Suprapubic skin (tissue), 4 donors: ENCODE measurements at places on chromosomes 4 and X.
A peak's percentile ranks its signal among the peaks of the same experiment; 100 is the strongest.

DNA sequence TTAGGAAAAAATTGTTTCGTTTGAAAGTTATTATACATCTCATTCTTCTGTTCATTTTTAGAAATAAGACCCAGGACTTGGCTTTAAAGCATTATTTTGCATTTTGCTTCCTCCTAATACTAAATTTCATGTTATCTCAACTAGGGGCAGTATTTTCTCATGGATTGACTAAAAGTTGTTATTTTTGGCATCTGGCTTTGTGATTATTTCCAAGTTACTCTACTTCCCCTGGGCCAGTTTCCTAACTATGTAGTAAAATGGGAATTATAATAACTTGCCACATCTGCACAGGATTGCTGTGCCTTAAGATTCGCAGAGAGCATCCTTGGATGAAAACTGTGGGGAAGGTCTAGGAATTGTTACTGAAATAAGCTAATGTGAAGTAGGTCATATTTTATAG, 3.0 kb downstream of the RBPJ start:
- H3K36me3 ChIP-seq = no peaks in the 10 kb centered on the region
- H3K27me3 ChIP-seq = no peaks in the 10 kb centered on the region
- H3K4me1 ChIP-seq = peaks cover 39% of the 10 kb centered on the region
- no peak overlapping the region for H3K27ac ChIP-seq
- DNase-seq = no peak

- H3K4me3 ChIP-seq = no peak overlapping the region
- peaks cover 24% of the 10 kb centered on the region for H3K4me1 ChIP-seq
- H3K27me3 ChIP-seq = no peaks in the 10 kb centered on the region
- H3K27ac ChIP-seq = no peak overlapping the region
Measured at GRCh38 chrX:1397441-1398270, 5.7 kb upstream of the SLC25A6 start.

GRCh38 chrX:114451397-114451796, 132.5 kb upstream of the HTR2C start:
- no peak overlapping the region for H3K27ac ChIP-seq
- no peak for DNase-seq
- H3K4me3 ChIP-seq = no peak overlapping the region

- no peaks in the 10 kb centered on the region for H3K36me3 ChIP-seq
- DNase-seq = peak; percentile 43
- H3K4me1 ChIP-seq = peaks cover 41% of the 10 kb centered on the region
- H3K4me3 ChIP-seq = peak overlapping the region; percentile 85
Measured at GRCh38 chr4:6674500-6675149, 19.1 kb upstream of the S100P start.

DNA sequence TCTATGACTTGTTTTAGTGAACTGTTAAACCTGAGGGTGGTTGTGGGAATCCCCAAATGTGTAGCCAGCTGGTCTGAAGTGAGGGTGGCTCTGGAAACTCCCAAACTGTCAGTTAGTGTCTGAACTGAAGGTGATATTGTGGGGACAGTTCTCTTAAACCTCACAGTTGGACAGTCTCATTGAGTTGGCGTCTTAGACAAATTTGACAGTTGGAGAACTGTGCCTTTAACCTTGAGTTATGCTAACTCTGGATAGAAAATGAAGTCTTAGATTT, 20.7 kb upstream of the CTSO start:
- no peaks in the 10 kb centered on the region for H3K36me3 ChIP-seq
- DNase-seq = no peak
- peaks cover 9% of the 10 kb centered on the region for H3K4me1 ChIP-seq

DNA sequence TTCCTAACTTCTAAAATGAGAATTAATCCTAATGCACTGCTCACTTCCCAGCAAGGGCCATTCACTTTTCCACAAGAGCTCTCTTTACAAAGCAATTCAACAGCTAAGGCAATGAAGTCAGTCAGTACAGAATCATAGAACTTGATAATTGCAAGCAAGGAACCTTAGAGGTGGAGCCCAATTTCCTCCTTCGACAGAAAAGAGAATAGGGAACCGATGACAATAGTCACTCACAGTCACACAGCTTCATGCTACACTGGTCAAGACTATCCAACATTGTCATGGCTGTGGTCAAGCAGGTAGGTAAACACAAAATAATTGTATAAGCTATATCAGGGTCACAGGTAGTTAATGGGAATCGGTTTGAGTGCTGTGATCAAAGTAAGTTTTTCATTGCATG, 90.0 kb downstream of the ELOVL6 start:
- no peaks in the 10 kb centered on the region for H3K36me3 ChIP-seq

DNA sequence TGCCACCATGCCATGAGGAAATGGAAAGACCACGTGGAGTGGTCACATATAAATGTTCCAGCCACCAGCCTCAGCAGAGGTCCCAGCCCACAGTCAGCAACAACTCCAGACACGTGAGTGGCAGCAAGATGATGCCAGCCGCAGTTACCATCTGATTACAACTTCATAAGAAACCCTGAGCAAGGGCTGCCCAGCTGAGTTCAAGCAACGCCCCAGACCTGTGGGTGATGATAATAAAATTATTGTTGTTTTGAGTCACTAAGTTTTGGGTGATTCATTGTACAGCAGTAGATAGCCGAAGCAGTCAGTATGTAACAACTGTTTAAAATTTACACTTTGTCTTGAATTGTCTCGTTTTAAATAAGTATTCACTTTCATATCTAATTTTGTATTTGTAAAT, 5.8 kb upstream of the CCNG2 start:
- no peak for DNase-seq
- no peaks in the 10 kb centered on the region for H3K27me3 ChIP-seq
- H3K4me3 ChIP-seq = no peak overlapping the region
- peaks cover 30% of the 10 kb centered on the region for H3K4me1 ChIP-seq
- no peak overlapping the region for H3K27ac ChIP-seq
